Tibial nerve (tissue), 4 donors: ENCODE measurements at places on chromosomes 4 and X. TPM values are rescaled to one million over a fixed set of nuclear protein-coding genes. Genes with fewer than 3 reads are reported as not detected.

- no peak overlapping the region for H3K4me3 ChIP-seq
- H3K36me3 ChIP-seq, result no peaks in the 10 kb centered on the region
- DNase-seq, result no peak
- H3K4me1 ChIP-seq, result no peaks in the 10 kb centered on the region
- no peak overlapping the region for H3K27ac ChIP-seq
- no peaks in the 10 kb centered on the region for H3K27me3 ChIP-seq
Measured at GRCh38 chrX:63529961-63530360, 178.8 kb upstream of the SPIN4 start.

The MFAP3L gene
- total RNA-seq, result 15.3 TPM

The NDST3 gene
- 5.4 TPM for total RNA-seq

- peaks cover 14% of the 10 kb centered on the region for H3K4me1 ChIP-seq
- H3K36me3 ChIP-seq, result no peaks in the 10 kb centered on the region
- no peak overlapping the region for H3K27ac ChIP-seq
- H3K27me3 ChIP-seq, result no peaks in the 10 kb centered on the region
Measured at GRCh38 chr4:118279920-118280432, 72.8 kb downstream of the PRSS12 start.

- no peaks in the 10 kb centered on the region for H3K36me3 ChIP-seq
- H3K27me3 ChIP-seq, result no peaks in the 10 kb centered on the region
- no peak overlapping the region for H3K27ac ChIP-seq
- H3K4me1 ChIP-seq, result no peaks in the 10 kb centered on the region
- no peak overlapping the region for H3K4me3 ChIP-seq
Measured at GRCh38 chr4:31592293-31592692, 872.1 kb downstream of the PCDH7 start.

- peak within 1 kb of the TSS; percentile 70 for H3K27ac ChIP-seq
- H3K36me3 ChIP-seq, result no peaks in the 10 kb centered on the region
- H3K4me3 ChIP-seq, result peak within 1 kb of the TSS; percentile 83
- DNase-seq, result peak; percentile 91
- H3K27me3 ChIP-seq, result no peaks in the 10 kb centered on the region
- H3K4me1 ChIP-seq, result peaks cover 12% of the 10 kb centered on the region
Measured at GRCh38 chr4:105708181-105709080, at the start of the genes GSTCD and INTS12. Gene GSTCD, plus strand, starts transcription at chr4:105708784. Its CDS starts 8,830 bp downstream, at chr4:105717614. Gene INTS12, minus strand, starts transcription at chr4:105708689. Its CDS starts 8,684 bp downstream, at chr4:105700005.

The GAGE12J gene
- not detected for total RNA-seq

The CYTL1 gene
- not detected for total RNA-seq

The AFP gene
- total RNA-seq, result not detected

DNA sequence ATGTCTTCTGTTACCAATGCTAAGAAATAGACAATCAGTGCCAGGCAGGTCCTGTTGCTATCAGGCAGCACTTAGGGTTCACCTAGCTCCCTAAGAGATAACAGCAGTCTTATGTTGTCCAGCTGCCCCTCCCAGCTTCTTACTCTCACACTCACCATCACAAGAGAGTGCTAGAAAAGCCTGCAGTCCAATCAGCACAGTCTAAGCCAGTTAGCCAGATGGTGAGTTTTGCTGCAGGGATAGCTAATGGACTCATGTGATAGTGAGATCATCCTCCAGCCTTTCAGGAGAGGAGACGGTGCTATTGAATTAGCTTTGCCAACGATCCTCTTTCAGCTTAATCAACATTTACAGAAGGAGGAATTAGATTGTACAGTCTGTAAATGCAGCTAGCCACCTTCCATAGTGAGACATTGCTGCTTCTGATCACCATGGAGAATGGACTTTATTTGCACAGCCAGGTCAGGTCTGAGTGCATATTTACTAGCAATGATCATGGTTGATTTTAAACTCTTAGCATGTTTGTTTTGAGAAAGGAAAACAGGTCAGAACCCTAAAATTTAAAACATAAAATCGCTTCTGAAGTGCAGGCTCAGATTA lies 438.3 kb downstream of the CENPC start:
- no peak overlapping the region for H3K27ac ChIP-seq
- DNase-seq, result no peak
- no peaks in the 10 kb centered on the region for H3K4me1 ChIP-seq
- no peaks in the 10 kb centered on the region for H3K36me3 ChIP-seq

The MGAT4D gene
- total RNA-seq, result not detected

DNA sequence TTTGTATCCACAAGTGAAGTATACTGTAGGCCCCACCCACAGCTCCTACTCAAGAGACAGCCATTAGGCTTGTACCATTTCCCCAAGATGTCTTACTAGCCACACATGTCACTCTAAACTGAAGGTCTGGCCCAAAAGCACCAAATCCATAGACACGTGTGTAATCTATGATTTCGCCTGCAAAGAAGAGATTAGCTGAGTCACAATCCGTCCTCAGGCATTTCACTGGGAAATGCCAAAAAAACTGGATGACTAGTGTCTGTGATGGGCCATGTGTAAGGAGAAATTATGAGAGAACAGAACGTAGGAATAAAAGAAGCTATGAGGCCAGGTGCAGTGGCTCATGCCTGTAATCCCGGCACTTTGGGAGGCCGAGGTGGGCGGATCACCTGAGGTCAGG lies 21.9 kb upstream of the RP2 start:
- H3K4me3 ChIP-seq, result no peak overlapping the region
- H3K4me1 ChIP-seq, result no peaks in the 10 kb centered on the region
- no peak for DNase-seq
- no peak overlapping the region for H3K27ac ChIP-seq

GRCh38 chrX:848386-848785 lies 217.8 kb downstream of the SHOX start:
- DNase-seq, result no peak
- H3K36me3 ChIP-seq, result no peaks in the 10 kb centered on the region
- H3K4me1 ChIP-seq, result no peaks in the 10 kb centered on the region
- no peak overlapping the region for H3K4me3 ChIP-seq

GRCh38 chrX:11050013-11050412 lies 61.1 kb upstream of the HCCS start:
- H3K27me3 ChIP-seq, result no peaks in the 10 kb centered on the region
- no peaks in the 10 kb centered on the region for H3K36me3 ChIP-seq
- H3K27ac ChIP-seq, result no peak overlapping the region
- H3K4me3 ChIP-seq, result no peak overlapping the region

- no peaks in the 10 kb centered on the region for H3K4me1 ChIP-seq
- H3K36me3 ChIP-seq, result no peaks in the 10 kb centered on the region
- no peak overlapping the region for H3K27ac ChIP-seq
Measured at GRCh38 chr4:148048598-148048997, 316.7 kb downstream of the ARHGAP10 start.

GRCh38 chr4:148481636-148482035 lies 39.4 kb upstream of the NR3C2 start:
- H3K36me3 ChIP-seq, result no peaks in the 10 kb centered on the region
- no peak overlapping the region for H3K27ac ChIP-seq
- no peak for DNase-seq

- H3K27ac ChIP-seq, result no peak overlapping the region
- no peaks in the 10 kb centered on the region for H3K27me3 ChIP-seq
- no peaks in the 10 kb centered on the region for H3K4me1 ChIP-seq
- H3K4me3 ChIP-seq, result no peak overlapping the region
- no peaks in the 10 kb centered on the region for H3K36me3 ChIP-seq
- no peak for DNase-seq
Measured at GRCh38 chrX:15814771-15815365, 24.6 kb downstream of the ZRSR2 start.

GRCh38 chr4:45554423-45554822 lies 569.4 kb downstream of the GABRG1 start:
- H3K4me3 ChIP-seq, result no peak overlapping the region
- H3K27me3 ChIP-seq, result no peaks in the 10 kb centered on the region
- H3K36me3 ChIP-seq, result no peaks in the 10 kb centered on the region

- H3K4me3 ChIP-seq, result no peak overlapping the region
- DNase-seq, result no peak
- no peaks in the 10 kb centered on the region for H3K36me3 ChIP-seq
- no peak overlapping the region for H3K27ac ChIP-seq
Measured at GRCh38 chr4:185787926-185788679, 23.9 kb downstream of the SORBS2 start.

The TKTL2 gene
- not detected for total RNA-seq

The ZDHHC15 gene
- 4.4 TPM for total RNA-seq

The TLR7 gene
- total RNA-seq, result 0.30 TPM

DNA sequence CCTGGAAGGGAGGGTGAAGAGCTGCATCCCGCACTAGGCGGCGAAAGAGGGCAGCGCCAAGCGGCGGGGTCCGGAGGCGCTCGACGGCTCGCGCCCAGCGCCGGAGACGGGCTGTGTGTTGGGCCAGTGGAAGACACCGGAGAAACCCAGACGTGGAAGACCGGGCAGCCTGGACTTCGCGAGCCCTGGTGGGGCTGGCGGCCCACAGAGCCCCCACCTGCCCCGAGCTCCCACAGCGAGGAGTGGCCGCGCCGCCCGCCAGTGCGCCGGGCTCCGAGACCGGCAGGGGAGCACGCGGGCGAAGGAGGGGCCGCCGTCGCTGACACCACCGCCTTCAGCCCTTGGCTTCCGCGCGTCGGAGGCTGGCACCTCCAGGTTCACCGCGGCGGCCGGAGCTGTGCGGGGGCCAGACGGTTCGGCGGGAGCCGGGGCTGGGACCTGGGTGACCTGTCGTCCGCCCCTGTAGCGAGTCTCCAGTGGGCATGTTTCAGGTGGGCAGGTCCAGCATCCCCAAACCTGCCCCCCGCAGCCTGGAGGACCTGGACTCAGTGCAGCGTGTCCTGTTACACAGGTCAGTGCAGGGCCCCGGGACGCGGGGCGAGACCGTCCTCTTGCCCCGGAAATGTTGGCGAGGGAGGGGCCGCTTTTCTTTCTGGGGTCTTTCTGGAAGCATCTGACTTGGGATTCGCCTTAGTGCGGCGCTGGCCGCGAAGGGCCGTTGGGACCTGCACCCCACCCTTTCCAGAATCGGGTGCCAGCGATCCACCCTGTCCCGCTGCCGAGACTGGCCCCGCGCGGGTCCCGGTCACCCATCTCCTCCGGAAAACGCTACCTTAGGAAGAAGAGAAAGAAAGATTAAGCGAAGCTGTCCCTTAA lies 9.6 kb upstream of the INTU start:
- peak overlapping the region; percentile 88 for H3K27ac ChIP-seq
- H3K36me3 ChIP-seq, result no peaks in the 10 kb centered on the region
- DNase-seq, result no peak
- no peaks in the 10 kb centered on the region for H3K4me1 ChIP-seq

The SPIN2B gene
- 13.5 TPM for total RNA-seq

The SPATA4 gene
- 0.21 TPM for total RNA-seq

GRCh38 chrX:149908308-149908707 lies 21.1 kb upstream of the HSFX4 start:
- H3K4me1 ChIP-seq, result no peaks in the 10 kb centered on the region
- no peak overlapping the region for H3K27ac ChIP-seq
- no peak for DNase-seq
- no peak overlapping the region for H3K4me3 ChIP-seq
- no peaks in the 10 kb centered on the region for H3K36me3 ChIP-seq

DNA sequence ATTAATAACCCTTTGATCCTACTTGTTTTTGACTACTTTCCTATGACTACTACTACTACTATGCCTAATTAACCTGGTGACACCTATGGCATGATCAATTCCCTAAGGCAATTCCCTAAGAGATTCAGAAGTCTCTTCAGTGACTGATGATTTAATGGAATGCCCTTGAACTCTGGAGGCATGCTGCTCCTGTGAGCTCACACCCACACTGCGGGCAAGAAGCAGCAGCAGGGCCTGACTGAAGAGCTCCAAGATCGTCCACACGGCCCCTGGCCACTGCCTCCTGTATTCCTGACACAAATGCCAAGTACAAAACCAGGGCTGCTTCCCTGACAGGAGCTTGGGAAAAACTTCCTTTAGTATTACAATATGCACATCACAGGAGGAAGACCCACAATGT lies 74.2 kb upstream of the STS start:
- H3K27ac ChIP-seq, result no peak overlapping the region
- no peaks in the 10 kb centered on the region for H3K27me3 ChIP-seq
- H3K36me3 ChIP-seq, result no peaks in the 10 kb centered on the region
- no peak for DNase-seq

- H3K4me3 ChIP-seq, result no peak overlapping the region
- H3K27ac ChIP-seq, result peak overlapping the region; percentile 58
- DNase-seq, result no peak
- H3K4me1 ChIP-seq, result peaks cover 5% of the 10 kb centered on the region
- no peaks in the 10 kb centered on the region for H3K36me3 ChIP-seq
Measured at GRCh38 chr4:173990126-173990868, 293.2 kb downstream of the FBXO8 start.

DNA sequence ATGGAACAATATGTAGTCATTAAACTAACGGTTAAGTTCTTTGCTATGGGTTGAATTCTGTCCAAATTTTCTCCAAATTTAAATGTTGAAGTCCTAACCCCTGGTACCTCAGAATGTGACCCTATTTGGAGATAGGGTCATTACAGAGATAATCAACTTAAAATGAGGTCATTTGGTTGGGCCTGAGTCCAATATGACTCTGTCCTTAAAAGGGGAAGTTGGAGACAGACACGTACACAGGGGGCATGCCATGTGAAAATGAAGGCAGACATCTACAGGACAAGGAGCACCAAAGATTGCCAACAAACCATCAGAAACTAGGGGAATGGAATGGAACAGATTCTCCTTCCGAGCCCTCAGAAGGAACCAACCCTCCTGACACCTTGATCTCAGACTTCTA lies 492.0 kb upstream of the FTHL17 start:
- no peaks in the 10 kb centered on the region for H3K36me3 ChIP-seq
- H3K4me3 ChIP-seq, result no peak overlapping the region
- no peaks in the 10 kb centered on the region for H3K27me3 ChIP-seq
- DNase-seq, result no peak

The FAM9C gene
- not detected for total RNA-seq

DNA sequence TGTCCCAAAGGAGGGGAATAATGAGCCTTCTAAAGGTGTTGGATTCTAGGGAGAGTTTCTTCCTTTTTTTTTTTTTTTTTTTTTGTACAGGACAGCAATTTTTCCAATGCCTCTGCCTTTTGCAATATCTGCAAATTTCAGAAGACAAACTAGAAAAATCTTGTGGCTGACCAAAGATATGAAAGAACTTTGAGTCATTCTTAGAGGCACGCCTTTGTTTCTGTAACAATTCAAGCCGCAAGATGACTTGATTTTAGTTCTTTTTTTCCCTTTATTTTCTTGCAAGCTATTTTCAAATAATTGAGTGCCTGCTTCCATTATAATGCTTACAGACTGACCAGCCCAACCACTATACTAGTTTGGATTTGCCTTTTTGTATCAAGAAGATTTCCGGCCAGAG lies 47.6 kb upstream of the UXT start:
- no peak for DNase-seq
- H3K4me3 ChIP-seq, result no peak overlapping the region
- H3K27ac ChIP-seq, result peak overlapping the region; percentile 14
- peaks cover 6% of the 10 kb centered on the region for H3K27me3 ChIP-seq
- no peaks in the 10 kb centered on the region for H3K36me3 ChIP-seq
- H3K4me1 ChIP-seq, result no peaks in the 10 kb centered on the region

- H3K4me3 ChIP-seq, result no peak overlapping the region
- no peak overlapping the region for H3K27ac ChIP-seq
Measured at GRCh38 chrX:130071611-130072344, 38.5 kb downstream of the ELF4 start.

The TLR1 gene
- total RNA-seq, result 15.7 TPM
